ENCODE measurements at places on chromosomes 6 and 20.
A peak's percentile ranks its signal among the peaks of the same experiment; 100 is the strongest.

DNA sequence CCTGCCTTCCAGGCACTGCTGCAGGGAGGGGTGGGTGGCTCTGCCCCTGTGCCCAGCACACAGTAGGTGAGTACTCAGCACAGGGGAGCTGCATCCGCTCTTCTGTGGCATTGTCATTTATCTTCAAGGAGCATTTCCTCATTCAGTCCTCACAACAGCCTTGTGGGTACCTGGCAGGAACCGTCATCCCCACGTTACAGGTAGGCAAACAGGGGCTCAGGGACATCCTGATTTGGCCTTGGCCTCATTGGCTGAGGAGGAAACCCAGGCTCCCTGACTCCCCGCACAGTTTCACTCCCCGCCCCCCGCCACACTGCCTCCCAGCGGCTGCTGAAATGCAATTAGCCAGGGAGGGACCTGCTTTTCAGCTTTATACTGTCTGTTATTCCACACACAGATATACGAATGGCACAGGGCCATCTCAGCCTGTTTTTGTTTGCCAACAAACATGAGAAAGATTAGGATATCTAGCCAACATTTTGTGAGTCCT lies 24.2 kb upstream of the PNPLA1 start:
- no peak for DNase-seq

GRCh38 chr6:3542032-3542640 lies 85.3 kb upstream of the SLC22A23 start:
- no peak for DNase-seq

GRCh38 chr6:137724018-137724403 lies 143.0 kb upstream of the TNFAIP3 start:
- DNase-seq = no peak

- DNase-seq = no peak
Measured at GRCh38 chr20:53656293-53657202, 62.9 kb upstream of the ZNF217 start.

- DNase-seq = no peak
Measured at GRCh38 chr20:49037962-49038387, 8.1 kb upstream of the CSE1L start.

DNA sequence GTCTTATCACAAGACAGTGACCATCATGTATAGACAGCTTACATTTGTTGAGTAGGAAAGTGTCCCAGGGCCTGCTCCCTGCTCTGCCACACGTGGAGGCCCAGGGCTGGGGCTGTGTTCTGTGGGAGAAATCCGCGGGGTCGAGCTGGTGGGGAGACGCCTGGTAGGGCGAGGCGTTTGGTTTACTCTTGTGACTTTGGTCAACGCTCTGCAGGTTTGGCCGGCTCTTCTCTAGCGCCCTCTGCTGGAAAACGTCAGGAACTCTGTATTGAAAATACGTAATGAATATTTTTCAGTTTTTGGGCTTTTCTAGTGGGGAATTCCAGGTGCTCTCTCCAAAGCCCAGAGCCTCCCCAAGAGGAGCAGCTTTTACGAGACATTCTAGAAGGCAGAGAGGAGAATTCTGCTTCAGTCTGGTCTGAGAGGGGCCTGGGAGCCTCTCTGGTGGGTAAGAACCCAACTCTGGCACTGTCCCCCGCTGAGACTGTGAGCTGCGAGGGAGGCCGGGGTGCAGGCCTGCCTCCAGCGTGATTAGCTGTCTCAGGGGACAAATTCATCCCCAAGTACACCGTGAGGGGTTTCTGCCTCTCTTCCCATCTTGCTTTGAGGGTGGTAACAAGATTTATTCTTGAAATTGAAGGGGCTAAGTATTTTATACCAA lies 112.6 kb upstream of the RALGAPA2 start:
- peak; percentile 22 for DNase-seq

- DNase-seq = no peak
Measured at GRCh38 chr6:14326774-14327173, 209.2 kb downstream of the CD83 start.

GRCh38 chr6:107656401-107656800 lies 166.5 kb downstream of the SOBP start:
- no peak for DNase-seq

- DNase-seq = no peak
Measured at GRCh38 chr6:166769648-166770047, 142.6 kb upstream of the RPS6KA2 start.

- no peak for DNase-seq
Measured at GRCh38 chr6:29451471-29452193, 5.2 kb downstream of the OR11A1 start.

DNA sequence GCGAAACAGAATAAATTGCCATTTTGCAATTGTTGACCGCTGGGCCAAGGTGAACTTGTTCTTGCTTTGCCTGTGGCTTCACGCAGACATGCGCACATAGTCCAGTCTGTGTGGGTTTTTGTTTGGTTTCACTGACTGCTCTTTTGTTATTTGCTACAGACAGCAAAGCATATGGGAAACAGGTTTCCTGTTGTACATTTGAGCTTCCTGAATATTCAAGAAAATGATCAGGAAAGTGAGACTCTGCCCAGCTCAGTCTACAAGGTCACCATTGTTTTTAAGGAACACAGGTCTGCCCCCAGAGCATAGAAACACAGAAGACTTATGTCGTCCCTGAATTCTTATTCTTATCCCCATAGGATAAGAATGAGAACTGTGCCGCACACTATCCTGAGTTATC lies 55.6 kb downstream of the SASH1 start:
- no peak for DNase-seq

DNA sequence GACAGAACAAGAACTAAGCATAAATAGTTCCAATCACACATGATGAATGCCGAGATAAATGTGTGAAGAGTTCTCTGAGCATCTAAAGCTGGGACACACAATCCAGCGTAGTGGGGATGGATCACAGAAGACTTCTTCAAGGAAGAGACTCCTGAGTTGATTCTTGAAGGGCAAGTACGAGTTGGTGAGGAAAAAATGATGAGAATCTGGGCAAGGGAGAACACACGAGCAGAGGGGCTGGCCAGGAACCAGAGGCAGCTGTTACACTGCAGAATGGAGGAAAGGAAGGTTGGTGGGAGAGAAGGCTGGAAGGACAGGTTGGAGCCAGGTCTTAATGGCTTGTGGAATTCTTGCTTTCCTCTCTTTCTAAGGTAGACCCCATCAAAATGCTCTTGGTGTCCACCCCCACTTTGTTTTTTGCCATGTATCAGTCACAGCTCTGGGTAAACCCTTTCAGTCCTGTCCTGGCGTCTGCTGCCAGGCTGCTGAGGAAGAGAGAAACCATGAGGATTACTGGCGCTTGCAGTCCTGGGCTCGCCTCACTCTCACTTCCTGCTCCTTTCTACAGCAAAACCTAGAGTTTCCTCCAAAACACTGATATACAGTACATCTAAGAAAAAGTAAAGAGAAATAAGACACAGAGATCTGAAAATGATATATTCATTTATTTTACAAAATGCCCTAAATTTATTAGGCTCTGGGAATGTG lies 127.6 kb upstream of the FAM184A start:
- DNase-seq = no peak

GRCh38 chr6:39088331-39088730 lies 26.7 kb downstream of the SAYSD1 start:
- peak; percentile 19 for DNase-seq

DNA sequence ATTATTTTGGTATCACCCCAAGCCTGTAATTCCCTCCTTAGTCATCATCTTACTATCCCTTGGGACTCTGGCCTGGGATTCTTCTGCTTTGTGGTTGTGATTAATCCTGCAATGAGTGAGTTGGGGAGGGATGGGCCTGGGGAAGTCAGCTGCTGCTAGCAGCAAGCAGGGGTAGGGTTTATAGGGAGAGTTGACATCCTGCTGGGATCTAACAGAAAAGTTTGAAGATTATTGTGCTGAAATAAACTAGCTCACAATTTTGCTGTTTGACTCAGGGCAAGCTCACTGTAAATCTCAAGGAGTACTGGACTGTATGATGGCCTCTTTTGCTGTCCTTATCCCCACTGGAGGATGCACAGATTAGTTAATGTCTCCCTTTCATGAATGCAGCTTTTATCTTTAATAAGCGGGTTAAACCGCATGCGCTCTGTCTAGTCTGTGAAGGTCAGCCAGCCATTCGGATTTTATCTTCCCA lies 83.4 kb downstream of the JARID2 start:
- no peak for DNase-seq

DNA sequence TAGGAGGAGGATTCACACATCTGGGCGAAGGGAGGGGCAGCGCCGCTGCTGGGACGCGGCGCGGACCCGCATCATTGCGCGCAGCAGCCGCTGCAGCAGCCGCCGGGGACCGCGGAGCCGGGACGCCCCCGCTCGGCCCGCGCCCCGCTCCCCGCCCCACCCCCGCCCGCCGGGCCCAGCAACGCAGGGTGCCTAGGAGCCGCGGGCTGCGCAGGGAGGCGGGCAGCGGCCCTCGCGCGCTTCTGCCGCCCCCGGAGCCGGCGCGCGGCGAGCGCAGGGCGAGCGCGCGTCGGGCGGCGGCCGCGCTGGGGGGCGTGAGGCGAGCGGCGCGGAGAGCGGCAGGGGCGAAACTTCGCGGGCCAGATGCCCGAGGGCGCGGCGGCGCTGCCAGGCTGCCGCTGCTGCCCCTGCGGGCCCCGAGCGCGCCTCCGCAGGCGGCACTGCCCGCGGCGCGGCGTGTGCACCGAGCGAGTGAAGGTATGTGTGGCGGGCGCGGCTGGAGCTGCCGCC lies at the start of gene NKAIN2:
NKAIN2 (plus strand) TSS at position 362 of the 510 bp plus-strand sequence.
- no peak for DNase-seq
